T-helper 9 cell (primary cell): ENCODE measurements at places on chromosomes 2 and 18.

DNA sequence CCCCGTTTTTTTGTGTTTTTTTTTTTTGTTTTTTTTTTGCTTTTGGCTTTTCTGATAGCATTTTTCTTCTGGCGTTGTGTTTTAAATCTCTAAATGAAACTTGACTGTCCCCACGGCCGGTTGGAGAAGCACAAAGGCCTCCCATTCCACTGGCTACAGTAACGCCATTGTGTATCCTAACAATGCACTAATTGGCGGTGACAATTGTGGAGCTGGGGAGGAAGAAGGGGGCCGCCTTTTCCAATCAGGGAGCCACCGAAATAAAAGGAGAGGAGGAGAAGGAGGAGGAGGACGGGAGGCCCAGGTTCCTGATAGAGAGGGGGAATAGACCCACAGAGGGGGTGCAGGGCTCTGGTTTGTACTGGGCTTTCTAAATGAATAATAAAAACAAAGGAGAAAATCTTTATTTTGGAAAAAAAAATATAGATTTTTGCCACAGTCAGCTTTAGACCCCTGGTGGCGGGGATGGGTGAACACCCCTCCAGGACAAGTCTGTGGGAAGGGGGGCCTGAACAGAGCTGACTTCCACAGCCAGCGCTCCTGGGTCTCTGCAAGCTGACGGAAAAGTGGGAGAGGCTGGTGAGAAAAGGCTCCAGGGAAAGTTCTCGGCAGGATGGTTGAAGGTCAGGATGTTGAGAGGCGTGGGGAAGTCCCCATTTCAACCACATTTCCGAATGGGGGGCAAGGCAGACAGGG, 43.7 kb upstream of the FZD5 start:
- DNase-seq = no peak

DNA sequence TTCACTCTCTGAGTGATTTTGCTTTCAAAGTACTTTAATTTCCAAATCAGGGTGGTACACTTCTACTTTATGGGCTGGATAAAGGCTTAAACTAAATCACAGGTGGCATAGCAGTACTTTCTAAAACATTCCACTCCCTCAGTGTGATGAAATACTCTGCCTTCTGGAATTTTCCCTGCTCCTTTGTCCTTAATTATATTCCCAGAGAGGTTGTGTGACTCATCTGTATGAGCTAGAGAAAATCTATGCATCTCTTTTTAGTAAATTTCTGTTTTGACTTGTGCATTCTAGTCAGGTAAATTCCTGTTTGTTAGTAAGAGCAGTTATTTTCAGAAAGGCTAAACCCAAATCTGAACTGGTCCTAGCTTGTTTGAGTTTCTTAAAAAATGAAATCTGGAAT, 29.0 kb upstream of the PLA2R1 start:
- no peak for DNase-seq

GRCh38 chr2:2867397-2867979, 510.1 kb downstream of the EIPR1 start:
- no peak for DNase-seq

GRCh38 chr2:45892757-45893156, 241.3 kb downstream of the PRKCE start:
- no peak for DNase-seq

GRCh38 chr2:162085090-162085891, 11.3 kb upstream of the DPP4 start:
- DNase-seq = no peak

DNA sequence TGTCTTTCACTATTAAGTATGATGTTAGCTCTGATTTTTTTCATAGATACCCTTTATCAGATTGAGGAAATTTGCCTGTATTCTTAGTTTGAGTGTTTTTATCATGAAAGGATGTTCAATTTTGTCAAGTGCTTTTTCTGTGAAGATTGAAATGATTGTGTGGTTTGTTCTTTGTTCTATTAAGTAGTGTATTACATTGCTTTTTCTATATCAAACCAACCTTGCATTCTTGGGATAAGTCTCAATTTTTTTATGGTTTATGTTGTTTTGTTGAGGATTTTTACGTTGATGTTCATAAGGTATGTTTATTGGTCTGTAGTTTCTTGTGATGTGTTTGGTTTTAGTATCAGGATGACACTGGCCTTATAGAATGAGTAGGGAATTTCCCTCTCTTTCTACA, 19.1 kb downstream of the PDK1 start:
- DNase-seq = no peak

DNA sequence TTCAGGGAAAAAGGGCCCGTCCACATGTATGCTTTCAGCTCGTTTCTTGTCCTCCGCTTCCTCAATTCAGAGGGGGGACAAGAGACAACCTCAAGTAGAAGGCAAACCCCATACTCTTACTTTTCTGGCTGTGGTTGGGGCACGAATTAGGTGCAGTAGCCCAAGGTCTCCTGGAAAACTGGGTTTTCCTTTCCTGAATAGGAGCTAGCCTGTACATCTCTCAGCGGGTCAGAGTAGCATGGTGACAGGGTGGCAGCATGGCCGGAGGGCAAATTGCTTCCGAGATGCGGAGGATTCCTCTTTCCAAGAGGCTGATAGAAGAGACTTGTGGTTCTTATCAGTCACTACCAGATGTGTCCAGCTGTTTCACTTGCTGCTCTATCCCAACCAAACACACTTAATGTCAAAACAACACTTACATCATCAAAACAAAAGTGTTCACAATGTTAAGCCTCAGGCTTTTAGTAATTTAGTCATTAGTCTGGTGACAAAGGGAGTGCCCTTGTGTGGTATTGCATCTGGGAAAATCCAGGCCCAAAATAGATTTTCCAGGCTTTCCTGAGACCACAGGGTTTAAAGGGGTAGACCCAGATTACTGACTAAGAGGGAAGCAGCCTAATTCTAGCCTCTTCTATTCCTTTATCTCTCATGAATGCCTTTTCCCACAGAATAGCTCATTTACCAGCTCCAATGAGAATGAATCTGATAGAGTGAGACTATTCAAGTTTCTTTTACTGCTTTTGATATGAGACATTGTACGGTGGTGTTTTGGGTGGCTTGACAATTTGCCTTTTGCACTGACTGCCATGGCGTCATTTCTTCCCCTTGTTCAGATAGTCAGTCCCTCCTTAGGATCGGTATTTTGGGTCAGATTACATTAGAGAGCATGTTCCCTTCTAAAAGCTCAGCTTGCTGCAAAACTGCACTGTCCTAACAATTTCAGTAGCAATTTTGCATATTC, 162.0 kb downstream of the LTBP1 start:
- DNase-seq = no peak

DNA sequence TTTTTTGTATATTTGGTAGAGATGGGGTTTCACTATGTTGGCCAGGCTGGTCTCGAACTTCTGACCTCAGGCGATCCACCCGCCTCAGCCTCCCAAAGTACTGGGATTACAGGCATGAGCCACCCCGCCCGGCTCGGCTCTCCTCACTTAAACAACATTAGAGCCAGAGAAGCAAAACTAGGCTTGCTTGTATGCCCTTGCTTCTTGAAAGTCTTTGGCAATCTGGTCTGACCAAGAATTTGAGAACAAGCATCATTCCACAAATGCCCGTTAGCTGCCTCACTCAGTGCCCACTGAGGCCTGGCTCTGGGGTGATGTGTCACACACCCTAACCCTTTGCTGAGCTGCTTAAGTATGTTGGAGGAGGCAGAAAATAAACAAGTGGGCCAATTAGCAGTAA, 33.5 kb downstream of the SOWAHC start:
- no peak for DNase-seq

- DNase-seq = no peak
Observed at GRCh38 chr2:233837694-233838229, 16.6 kb downstream of the HJURP start.

DNA sequence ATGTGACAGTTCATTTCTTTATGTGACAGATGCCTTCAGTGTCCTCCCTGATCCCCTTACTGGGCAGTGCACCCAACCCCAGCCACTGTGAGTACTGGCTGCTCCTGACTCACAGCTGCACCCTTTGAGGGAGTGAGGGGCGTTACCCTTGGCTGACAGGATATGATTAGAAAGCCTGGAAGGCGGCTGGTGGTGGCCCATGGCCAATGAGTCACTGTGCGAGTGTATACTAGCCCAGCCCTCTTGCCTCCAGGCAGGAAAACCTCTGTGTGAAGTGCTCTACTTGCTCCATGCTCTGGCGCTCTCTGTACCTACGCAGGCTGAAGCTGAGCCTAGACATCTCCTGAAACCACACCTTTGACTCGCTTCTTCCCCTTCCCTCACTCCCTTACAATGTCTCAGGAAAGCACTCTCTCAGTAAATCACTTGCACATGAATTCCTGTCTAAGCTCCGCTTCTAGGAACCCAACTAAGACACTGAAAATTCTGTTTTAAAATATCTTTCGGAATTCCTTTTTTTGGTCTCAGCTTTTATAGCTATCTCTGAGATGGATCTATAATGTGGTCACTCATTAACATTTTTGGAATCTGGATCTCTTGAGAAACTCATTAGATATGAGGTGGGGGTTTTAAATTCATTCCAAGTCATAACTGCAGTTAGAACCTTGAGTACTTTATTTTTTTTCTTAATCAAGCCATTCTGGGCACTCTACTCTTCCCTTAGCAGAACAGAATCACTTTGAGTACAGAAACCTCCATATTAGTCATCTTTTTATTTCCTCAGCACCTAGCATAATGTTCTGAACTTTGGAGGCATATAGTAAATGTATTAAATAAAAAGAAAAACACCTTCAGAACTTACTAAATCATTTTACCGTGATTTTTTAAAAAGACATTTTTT, 25.3 kb upstream of the STAM2 start:
- no peak for DNase-seq

DNA sequence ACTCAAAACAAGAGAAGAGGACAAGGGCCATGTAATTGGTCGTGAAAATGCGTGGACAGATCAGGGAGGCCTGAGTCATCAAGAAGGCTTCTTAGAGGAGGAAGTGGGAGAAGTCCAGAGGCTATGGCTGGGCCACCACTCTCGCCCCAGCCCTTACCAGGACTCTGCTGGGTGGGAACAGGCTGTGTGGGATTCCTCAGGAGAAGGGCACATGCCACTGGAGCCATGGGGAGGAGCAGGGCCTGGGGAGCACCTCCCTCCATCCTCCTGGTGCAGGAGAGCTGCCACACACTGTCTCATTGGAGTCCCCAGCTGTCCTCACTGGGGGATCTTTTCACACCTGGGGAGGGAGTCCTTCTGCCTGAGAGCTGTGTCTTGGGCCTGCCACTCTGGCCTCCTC, 9.4 kb upstream of the RALB start:
- no peak for DNase-seq

GRCh38 chr2:100174026-100174431, 31.6 kb upstream of the AFF3 start:
- no peak for DNase-seq

DNA sequence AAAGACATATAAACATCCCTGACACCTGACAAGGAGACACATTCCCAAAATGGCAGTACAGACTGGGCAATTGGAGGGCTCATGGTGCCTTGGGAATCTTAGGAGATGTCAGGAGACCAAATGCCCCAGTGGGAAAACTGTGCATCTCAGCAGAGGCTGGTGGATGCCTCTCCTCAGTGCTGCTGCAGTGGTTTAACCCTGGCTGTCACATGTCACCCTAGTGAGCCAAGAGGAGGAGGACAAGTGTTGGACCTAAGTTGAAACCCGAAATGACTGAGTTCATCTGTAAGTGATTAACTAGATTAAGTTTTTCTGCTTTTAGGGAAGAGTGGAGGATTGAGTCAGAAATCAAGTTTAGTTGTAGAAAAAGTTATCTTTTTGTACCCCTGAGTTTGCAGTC, 5.2 kb upstream of the NAGK start:
- DNase-seq = no peak

- no peak for DNase-seq
Observed at GRCh38 chr2:14524041-14524802, 108.3 kb upstream of the LRATD1 start.

DNA sequence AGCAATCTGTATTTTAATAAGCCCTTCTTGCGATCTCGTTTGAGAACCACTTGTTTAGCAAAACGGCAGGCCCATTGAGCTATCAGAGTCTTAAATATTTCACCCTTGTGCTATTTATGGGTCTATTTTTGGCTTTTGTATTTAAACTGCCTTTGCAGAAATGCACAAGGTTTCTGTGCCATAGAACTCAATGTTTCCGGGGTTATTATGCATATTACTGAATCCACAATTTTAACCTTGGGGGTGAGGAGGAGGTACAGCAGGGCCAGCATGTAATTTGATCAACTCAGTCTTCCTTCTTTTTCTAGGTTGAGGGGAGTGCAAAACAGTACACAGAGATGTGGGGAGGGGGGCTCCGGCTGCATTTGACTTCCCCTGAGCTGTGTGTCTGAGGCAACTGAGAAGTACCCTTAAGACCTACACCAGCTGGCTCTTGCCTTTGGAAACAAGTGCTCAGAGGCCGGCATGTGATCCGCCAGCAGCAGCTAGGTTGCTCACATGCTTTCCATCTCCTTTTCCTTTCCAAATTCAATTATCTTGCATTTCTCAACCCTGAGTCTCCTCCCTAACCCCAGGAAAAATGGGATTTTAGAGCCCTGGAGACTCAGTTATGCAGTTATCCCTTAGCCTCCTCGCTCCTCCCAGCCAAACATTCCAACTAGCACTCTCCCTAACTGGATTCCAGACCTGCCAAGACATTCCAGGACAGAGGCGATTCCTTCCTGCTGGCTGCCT, 103.0 kb downstream of the HNRNPLL start:
- no peak for DNase-seq

- DNase-seq = no peak
Observed at GRCh38 chr2:134846213-134846612, 7.8 kb downstream of the ACMSD start.

GRCh38 chr2:236739663-236740062, 170.0 kb downstream of the ACKR3 start:
- DNase-seq = no peak

GRCh38 chr2:68031542-68032160, 31.2 kb downstream of the C1D start:
- DNase-seq = no peak

DNA sequence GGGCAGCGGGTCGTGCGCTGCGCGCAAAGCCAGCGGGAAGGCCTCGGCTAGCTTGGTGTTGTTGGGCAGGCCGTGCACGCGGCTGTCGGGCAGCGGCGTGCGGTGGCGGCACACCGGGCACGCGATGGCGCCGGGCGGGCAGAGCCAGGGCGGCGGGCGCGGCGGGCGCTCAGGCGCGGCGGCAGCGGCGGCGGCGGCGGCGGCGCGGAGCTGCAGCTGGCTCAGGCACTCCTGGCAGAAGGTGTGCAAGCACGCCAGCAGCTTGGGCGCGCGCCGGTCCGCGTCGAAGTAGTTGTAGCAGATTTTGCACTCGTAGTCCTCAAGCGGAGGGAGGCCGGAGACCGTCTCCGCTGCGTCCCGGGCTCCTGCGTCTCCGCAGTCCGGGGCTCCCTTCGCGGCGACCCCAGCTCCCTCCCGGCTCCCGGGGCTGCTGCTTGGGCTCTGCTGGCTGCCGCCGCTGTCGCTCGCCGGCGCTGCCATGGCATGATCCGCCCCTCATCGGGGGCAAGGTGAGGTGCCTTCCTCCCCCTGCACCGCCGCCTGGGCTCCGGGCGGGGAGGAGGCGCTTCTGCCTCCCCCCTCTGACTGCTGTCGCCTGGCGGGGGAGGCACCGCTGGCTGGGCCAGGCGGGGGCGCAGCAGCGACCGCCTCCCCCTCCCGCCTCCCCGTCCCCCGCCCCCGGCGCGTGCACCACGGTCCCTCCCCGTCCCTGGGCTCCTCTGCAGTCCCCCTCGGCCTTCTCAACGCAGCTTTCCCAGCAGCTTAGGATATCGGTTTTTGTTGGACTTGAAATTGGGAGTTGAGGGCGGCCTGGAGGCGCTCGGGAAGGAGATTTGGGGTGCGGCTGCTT, 21.0 kb upstream of the PAX3 start:
- DNase-seq = no peak

- no peak for DNase-seq
Observed at GRCh38 chr18:66994790-66995189, 390.9 kb upstream of the CDH19 start.

GRCh38 chr18:21743166-21743832, 2.7 kb downstream of the MIB1 start:
- no peak for DNase-seq

- DNase-seq = peak; percentile 12
Observed at GRCh38 chr2:48530033-48530811, at the start of gene STON1. TSS of gene STON1 (plus strand) at chr2:48530154. CDS start at chr2:48580634, 50,480 bp downstream.
